ENCODE measurements at places on chromosomes 5 and 9. TPM values are rescaled to one million over a fixed set of nuclear protein-coding genes. Genes with fewer than 3 reads are reported as not detected.

DNA sequence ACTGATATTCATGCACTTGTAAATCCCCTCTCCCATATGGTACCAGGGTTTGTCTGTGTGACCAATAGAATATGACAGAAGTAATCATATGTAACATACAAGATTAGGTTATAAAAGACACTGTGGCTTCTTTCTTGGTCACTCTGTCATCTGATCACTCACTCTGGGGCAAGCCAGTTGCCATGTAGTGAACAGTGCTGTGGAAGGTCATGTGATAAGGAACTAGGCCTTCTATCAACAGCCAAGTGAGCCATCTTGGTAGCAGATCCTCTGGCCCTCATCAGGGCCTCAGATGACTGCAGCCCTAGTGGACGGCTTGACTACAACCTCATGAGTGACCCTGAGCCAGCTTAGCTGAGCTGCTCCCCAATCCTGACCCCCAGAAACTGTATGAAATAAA is 30.0 kb upstream of the MATR3 start:
- no peak for DNase-seq
- H3K4me3 ChIP-seq, result no peak overlapping the region
- no peak overlapping the region for H3K27ac ChIP-seq
- no peaks in the 10 kb centered on the region for H3K27me3 ChIP-seq
- no peaks in the 10 kb centered on the region for H3K36me3 ChIP-seq

DNA sequence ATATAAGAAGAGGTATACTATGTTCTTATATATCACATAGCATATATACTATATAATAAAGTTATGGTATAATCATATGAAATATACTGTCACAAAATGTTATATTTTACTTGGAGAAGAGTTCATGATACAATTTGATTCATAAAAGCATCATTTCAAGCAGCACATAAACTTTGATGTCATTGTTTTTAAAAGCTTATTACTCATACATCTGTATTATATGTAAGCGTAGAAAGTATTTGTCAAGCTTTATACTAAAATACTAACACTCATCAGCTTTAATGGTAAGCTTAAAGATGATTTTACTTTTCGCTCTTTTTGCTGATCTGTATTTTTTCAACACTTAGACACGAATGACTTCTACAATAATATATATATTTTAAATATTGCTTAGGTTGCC is 34.0 kb upstream of the ZNF618 start:
- H3K36me3 ChIP-seq, result no peaks in the 10 kb centered on the region
- no peak overlapping the region for H3K4me3 ChIP-seq
- H3K27me3 ChIP-seq, result no peaks in the 10 kb centered on the region

DNA sequence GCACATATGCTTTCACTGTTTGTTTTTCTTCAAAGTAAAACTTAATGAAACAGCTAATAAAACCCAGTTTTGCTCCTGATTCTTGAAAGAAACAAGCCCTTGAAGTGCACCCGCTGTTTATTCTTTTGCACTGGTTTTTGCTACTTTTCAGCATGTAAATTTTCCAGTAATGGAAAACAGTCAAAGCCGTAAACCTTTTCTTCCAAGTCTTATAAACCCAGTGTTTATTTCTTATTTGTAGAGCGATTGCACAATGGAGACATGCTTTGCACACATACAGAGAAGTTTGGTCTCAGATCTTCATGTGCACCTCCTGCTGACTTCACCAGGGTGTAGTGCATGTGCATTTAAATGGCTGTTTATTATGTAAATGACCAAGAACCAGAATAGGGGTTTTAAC is 51.8 kb downstream of the ATG10 start:
- no peaks in the 10 kb centered on the region for H3K4me1 ChIP-seq
- H3K27ac ChIP-seq, result no peak overlapping the region
- H3K27me3 ChIP-seq, result no peaks in the 10 kb centered on the region
- DNase-seq, result no peak
- no peaks in the 10 kb centered on the region for H3K36me3 ChIP-seq
- no peak overlapping the region for H3K4me3 ChIP-seq

DNA sequence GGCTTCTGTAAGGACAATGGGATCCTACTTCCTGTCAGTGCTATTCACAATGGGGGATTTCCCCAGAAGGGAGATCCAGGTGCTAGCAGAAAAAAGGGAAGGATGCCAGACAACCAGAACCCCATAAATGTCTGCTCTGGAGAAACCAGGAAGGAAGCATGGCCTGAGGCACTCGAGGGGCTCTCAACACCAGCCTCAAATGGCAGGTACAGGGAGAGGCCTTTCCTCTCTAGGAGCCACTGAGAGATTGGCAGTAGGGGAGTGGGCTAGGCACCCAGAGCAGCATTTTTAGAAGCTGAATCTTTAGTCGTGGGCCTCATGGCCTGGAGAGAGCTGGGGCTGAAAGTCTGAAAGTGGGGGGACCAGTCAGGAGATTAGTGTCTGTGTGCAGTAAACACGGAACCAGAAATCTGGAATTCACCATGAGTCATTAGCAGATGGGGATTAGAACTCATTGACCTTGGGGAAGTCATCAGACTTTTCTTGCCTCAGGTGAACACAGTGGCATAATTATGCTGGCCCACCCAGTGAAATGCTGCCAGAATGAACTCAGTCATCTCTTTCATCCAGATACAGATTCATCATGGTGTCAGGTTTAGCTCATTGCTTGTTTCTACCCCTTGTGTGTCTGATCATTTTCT is 28.3 kb downstream of the ARHGEF28 start:
- no peak overlapping the region for H3K27ac ChIP-seq
- H3K4me3 ChIP-seq, result no peak overlapping the region
- H3K36me3 ChIP-seq, result no peaks in the 10 kb centered on the region
- no peak for DNase-seq
- H3K27me3 ChIP-seq, result peaks cover 4% of the 10 kb centered on the region

DNA sequence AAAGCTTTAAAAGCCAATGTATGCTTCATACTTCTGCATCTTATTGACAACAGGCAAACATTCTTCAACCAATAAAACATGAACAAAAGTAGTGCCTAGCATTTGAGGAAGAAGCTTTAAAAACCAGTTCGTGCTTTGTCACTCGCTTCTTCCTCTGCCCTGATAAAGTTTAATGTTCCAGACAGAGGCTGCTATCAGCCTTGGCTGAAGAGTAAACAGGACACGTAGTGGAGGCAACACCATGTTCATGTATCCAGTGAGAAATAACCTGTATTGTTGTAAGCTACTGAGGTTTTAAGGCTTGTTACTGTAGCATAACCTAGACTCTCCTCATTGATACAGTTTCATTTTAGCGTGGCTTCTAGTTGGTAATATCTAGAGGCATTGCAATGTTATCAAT is 3.2 kb upstream of the FUBP3 start:
- no peak overlapping the region for H3K4me3 ChIP-seq
- no peak overlapping the region for H3K27ac ChIP-seq
- H3K4me1 ChIP-seq, result peaks cover 26% of the 10 kb centered on the region
- no peak for DNase-seq
- no peaks in the 10 kb centered on the region for H3K27me3 ChIP-seq

The PFN3 gene
- not detected for total RNA-seq

DNA sequence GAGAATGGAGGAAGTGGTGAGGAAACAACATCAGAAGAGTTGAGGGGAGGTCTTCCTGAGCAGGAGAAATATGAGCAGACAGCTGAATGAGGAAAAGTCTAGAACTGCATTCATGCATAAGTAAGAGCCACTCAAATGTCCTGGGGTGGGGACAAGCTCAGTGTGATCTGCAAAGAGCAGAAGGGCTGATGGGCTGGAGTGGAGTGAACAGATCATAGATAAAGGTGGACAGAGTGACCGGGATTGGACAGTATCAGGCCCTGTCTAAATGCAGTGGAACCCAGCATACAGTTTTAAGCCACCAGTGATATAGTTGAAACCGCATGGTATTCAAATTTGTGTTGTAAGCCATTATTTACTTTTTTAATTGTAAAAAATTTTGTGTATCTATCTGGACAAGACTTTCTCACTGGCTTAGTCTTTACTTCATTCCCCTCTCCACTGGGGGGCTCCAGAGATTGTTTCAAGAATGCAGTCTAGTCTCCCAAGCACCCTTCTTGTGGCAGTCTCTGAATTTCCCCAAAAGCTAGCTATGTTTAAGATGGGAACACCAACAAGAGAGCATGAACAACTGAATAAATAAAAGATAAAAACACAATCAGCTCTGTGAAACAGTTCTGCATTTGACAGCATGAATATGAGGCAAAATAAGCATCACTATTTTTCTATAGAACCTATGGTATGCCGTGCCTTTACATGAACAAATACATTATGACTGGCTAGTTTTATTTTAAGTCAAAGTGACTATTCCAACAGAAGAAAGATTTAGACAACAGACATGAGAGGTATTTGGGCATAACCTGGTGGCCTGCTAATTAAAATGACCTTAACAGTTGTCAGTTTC is 10.7 kb upstream of the STK32A start:
- no peak for DNase-seq
- H3K4me3 ChIP-seq, result no peak overlapping the region
- H3K36me3 ChIP-seq, result no peaks in the 10 kb centered on the region
- no peak overlapping the region for H3K27ac ChIP-seq

- no peak for DNase-seq
- peaks cover 47% of the 10 kb centered on the region for H3K27me3 ChIP-seq
- no peak within 1 kb of the TSS for H3K4me3 ChIP-seq
- H3K36me3 ChIP-seq, result no peaks in the 10 kb centered on the region
- no peak within 1 kb of the TSS for H3K27ac ChIP-seq
Measured at GRCh38 chr9:117414906-117415331, at the start of gene ASTN2. TSS of gene ASTN2 (minus strand) at chr9:117415057. CDS start at chr9:117414938, 119 bp downstream.

DNA sequence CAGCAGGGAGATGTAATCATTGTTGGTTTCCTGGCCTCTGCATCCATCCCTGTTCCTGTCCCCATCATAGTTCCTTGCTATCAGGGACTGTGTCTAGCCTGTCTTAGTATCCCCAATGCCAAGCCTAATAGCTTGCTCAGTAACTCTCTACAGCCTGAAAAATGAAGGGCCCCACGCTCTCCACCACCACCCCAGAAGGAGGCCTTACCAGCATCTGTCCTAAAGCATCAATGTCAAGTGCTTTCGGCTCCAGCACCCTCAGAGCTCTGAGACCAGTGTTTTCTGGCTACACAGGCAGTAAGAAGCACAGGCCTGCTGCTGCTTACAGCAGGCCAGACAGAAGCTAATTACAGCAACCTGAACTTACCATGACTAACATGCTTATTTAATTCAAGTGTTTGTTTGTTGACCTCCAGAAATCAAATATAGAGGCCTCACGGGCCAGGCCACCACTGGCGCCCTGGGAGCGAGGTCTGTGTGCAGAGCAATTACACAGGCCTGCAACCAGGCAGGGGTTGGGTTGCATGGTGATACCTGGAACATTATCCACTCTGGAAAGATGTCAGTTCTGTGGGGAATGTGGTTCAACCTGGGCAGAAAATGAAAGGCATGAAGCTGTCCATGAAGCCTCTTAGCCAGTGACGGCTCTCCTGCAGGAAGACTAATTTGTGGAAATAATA is 124.3 kb downstream of the SLC1A3 start:
- no peak overlapping the region for H3K4me3 ChIP-seq
- H3K27ac ChIP-seq, result no peak overlapping the region

The SPINK4 gene
- not detected for total RNA-seq

DNA sequence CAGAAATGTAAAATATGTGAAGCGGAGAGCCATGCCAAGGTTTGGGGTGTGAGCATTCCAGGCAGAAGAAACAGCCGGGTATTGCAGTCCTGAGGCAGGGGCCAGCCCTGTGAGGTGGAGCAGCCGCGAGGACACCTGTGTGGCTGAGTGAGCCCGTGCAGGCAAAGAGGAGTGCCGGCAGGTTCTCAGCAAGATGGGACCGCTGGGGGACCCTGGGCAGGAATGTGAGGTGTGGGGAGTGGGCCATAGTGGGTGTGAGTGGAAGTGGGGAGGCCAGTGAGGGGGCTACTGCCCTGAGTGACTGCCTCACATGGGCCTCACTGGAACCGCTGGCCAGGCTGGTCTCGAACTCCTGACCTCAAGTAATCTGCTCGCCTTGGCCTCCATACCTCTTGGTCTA is 8.1 kb upstream of the PRR7 start:
- DNase-seq, result no peak
- peaks cover 93% of the 10 kb centered on the region for H3K36me3 ChIP-seq
- no peak overlapping the region for H3K4me3 ChIP-seq
- peaks cover 100% of the 10 kb centered on the region for H3K4me1 ChIP-seq
- H3K27me3 ChIP-seq, result no peaks in the 10 kb centered on the region
- H3K27ac ChIP-seq, result peak overlapping the region; percentile 52

The CSNK1A1 gene
- 217 TPM for total RNA-seq
